ENCODE measurements at places on chromosomes 13 and 19.

DNA sequence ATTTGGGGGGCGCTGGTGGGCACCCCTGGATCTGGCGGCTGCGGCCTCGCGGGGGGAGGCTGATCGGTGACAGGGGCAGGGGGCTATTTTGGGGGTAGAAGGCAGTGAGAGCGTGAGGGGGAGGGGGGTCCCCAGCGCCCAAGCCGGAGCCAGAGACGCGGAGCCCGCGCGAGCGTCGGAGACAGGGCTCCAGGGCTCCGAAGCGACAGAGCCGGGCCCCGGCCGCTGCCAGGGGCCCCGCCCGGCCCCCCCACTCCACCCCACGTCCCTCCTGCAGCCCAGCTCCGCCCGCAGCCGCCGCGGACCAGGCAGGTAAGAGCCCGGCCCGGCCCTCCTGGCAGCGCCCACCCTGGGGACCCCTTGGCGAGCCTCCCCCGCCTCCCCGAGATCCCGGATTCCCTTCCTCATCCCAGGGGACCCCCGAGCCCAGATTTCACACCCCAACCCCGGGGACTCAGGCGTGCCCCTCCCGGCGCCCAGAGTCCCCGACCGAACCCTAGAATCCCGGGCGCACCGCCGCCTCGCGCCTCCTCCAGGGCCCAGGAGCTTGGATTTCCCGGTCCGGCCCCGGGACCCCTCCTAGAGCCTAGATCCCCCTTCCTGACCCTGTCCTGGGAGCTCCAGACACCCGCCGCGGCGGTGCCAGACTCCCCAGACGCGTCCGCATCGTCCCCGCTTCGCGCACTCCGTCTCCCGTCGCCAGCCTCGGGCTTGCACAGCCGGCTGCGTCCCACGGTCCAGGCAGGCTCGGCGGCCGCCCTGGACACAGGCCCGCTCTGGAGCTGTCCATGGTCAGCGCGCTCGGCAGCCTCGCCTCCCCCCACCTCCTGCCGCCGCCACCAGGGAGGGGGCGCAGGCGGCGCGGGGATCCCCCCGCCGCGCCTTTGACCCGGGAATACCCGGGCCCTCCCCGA lies at the start of gene PPFIA3:
Gene PPFIA3, plus strand, starts transcription at position 134 of the 914 bp plus-strand sequence. CDS start 8,330 bp downstream, outside the sequence.
- no peak for DNase-seq

- DNase-seq, result no peak
Measured at GRCh38 chr19:42042455-42043170, 27.4 kb downstream of the GRIK5 start.

DNA sequence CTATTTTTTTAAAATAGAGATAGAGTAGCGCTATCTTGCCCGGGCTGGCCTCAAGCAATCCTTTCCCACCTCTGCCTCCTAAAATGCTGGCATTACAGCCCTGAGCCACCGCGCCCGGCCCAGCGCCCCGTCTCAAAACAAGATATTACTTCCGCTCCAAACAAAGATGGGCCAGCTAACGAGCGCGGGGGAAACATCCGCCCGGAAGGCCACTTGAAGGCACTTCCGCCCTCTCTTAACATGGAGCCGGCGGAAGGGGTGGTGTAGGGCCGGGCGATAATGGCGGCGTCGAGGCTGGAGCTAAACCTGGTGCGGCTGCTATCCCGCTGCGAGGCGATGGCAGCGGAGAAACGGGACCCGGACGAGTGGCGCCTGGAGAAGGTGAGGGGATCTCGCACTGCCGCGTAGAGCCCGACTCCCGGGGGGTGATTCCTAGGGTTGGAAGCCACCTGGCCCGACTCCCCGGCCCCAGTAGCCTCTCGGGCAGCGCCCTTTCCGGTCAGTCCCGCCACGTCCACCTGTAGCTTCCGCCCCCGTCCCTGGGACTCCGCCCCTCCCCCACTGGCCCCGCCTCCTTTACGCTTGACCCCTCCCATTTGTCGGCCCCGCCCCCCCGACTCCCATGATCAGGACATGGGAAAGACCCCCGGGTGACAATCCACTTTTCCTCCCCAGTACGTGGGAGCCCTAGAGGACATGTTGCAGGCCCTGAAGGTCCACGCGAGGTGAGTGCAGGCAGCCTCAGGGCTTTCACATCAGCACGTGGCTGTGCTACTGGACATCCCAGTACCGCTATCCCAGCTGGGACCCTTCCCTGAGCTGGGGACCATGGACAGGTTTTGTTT lies at the start of gene USE1:
Gene USE1, plus strand, starts transcription at position 231 of the 845 bp plus-strand sequence. Its CDS starts 49 bp downstream, at position 280.
- DNase-seq, result peak; percentile 88

DNA sequence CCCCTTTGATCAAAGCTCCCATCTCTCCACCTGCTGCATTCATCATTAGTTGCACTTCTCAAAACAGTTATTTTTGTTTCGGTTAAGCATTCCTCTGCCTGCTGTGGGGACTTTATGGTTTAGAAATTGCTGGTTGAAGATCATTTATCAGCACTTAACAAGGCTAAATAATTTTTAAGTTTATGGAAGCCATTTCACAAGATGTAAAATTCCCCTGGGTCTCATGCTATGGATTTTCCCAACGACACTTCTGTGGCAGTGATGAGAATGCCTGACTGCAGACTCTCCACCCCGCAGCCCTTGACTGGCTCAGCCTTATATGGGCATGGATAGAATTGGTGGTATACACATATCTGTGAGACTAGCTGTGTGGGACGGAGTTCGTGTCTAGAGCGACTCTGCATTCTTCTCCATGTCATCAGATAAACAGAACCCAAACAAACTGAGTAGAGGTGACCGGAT lies 52.8 kb downstream of the COL4A2 start:
- DNase-seq, result no peak

GRCh38 chr13:51795419-51795818 lies 8.5 kb downstream of the DHRS12 start:
- no peak for DNase-seq

GRCh38 chr19:8357007-8357521 lies 6.9 kb upstream of the ANGPTL4 start:
- no peak for DNase-seq

DNA sequence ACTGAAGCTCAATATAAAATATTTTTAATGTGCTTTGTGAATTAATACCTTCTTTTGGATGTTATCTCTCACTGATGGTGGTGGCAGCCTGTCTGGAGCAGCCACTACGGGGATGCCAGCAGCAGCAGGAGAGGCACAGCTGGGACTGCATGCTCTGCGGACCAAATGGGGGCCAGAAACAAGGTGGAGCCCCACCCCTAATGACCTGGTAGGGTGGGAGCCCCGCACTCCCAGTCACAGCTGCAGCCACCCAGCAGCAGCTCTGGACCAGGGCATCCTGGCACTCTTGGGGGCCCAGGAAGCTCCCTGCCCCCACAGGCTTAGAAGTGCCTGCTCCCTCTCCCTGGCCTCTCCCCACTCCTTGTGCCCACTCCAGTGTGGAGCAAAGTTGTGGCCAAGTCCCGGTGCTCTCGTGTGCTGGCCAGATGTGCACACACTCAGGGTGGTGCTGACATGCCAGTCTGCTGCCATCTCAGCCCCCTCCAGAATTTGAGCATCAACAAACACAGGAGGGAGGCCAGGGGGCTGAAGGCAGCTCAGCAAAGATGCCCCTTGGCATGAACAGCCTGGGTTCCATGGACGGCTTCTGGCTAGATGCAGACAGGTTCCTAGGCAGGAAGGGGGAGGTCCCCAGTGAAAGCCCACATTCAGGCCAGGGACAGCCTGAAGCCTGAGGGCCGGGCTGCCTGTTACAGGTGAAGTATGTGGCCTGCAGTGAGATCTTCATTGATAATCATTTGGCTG lies 696.7 kb upstream of the SLITRK5 start:
- no peak for DNase-seq

- peak; percentile 32 for DNase-seq
Measured at GRCh38 chr19:5718579-5719273, 1.2 kb downstream of the LONP1 start.
